ENCODE measurements at places on chromosomes 16 and 17.

DNA sequence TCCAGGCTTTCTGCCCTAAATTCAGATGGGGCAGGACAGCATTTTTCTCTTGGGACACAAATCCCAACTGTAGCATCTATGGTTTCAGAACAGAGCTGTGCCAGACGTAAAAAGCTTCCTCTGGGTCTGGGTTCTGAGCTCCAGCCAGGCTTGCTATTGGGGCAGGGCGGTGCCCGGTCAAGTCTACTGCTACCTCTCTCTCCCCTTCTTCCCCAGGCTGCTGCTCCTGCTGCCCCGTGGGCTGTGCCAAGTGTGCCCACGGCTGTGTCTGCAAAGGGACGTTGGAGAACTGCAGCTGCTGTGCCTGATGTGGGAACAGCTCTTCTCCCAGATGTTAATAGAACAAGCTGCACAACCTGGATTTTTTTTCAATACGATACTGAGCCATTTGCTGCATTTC lies 1.1 kb downstream of the MT1M start:
- peaks cover 43% of the 10 kb centered on the region for H3K27me3 ChIP-seq
- H3K36me3 ChIP-seq, result no peaks in the 10 kb centered on the region
- H3K4me3 ChIP-seq, result no peak overlapping the region
- DNase-seq, result no peak
- H3K4me1 ChIP-seq, result peaks cover 27% of the 10 kb centered on the region

DNA sequence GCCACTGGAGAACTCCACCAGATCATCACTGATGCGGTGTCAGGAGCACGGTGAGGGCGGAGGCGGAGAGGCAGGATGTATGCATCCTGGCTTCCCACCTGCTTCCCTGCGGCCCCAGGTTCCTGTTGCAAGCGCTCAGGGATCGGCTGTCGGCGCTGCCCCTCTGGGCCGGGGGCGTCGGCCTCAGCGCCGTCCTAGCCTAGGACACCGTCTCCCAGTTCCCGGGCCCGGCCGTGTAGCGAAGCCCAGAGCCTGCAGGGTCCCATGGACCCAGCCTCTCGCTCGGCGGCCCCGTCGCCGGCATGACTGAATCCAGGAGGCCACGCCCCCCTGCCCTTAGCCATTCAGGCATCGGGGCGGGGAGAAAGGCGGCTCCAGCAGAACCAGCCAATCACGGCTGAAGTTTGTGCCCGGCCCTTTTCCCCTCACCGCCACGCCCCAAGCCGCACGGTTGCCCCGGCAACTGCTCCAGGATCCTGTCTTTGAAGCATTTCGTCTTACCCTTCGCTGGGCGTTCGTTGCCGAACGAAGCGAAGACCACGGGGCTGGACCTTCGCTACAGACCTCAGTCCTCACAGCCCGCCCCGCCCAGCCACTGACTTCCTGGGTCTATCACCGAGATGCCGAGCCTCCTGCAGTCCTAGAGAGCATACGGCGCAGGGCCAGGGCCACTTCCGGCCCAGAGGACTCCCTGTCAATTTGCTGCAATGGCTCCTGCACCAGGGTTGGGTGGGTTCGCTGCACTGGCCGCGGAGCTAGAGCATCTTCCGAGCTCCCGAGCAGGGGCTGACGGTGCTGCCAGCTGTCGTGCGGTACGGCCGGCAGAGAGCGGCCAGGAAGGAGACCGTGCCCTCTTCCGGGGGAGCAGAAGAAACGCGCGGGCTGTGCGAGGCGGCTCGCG lies 10.6 kb upstream of the ZNF213 start:
- H3K27me3 ChIP-seq, result peaks cover 8% of the 10 kb centered on the region
- H3K36me3 ChIP-seq, result peaks cover 6% of the 10 kb centered on the region
- peak overlapping the region; percentile 96 for H3K4me3 ChIP-seq
- H3K27ac ChIP-seq, result peak overlapping the region; percentile 88
- peaks cover 21% of the 10 kb centered on the region for H3K4me1 ChIP-seq

DNA sequence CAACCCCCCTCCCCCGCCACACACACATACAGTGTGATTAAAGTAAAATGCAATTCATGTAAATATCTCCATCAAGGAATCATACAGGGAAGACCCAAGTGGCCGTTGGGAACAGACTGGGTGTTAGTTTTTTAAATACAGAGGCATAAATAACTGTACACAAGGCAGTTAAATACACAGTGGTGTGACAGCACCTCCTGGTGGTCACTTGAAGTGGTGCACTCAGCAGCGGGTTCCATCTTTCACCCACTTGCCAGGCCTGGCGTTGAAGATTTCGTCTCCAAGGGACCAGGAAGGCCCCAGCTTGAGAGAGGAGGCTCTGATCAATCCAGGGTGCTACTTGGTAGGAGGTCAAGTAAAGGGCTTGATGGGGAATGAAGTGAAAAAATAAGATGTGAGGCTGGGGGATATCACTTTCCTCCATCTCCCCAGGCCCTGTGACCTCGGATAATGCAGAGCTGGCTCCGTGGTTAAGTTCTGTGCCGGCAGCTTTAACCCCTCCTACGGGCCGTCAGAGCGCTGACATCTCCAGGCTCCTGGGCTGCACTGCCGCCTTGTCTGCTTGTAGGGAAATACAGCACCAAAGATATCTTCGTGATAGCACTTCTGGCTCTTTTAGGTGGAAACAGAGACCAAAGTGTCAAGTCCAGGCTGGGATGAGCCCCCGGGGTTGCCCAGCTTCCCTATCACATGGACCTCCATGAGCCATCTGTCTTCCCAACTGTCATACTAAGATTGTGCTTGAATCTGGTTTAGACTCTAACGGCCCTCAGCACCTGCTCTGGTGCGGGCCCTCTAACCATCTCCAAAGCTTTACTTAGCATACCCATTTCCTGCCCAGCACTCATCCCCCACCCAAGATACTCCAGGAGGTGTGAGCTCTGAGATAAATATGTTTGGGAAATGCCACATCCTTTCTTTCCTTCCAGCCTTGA lies 20.7 kb downstream of the LGALS9 start:
- no peaks in the 10 kb centered on the region for H3K36me3 ChIP-seq
- H3K27ac ChIP-seq, result no peak overlapping the region
- peak; percentile 42 for DNase-seq
- peaks cover 12% of the 10 kb centered on the region for H3K27me3 ChIP-seq
- H3K4me1 ChIP-seq, result no peaks in the 10 kb centered on the region

DNA sequence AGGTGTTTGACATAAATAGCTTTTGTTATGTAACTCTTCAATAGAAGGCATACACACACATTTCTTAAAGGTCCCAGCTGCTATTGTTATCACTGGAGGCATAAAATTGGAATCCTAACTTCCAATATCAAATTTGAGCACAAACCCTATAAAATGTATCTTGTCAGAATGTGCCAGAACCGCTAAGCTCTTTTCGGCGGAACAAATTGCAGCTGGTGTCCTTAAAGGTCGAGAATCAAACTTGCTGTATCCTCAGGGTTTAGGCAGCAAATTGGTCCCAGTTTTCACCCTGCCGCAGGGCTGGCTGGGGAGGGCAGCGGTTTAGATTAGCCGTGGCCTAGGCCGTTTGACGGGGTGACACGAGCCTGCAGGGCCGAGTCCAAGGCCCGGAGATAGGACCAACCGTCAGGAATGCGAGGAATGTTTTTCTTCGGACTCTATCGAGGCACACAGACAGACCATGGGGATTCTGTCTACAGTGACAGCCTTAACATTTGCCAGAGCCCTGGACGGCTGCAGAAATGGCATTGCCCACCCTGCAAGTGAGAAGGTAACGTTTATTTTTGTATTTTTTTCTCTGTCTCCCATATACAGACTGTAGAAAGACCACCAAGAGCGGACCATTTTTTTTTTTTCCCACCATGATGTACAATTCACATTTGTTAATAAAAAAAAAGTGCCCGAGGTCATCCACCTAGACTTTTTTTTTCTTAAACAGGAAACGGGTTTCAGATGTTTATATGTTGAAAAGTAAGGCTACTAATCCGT lies 297.1 kb downstream of the IRF8 start:
- no peaks in the 10 kb centered on the region for H3K36me3 ChIP-seq
- no peak overlapping the region for H3K27ac ChIP-seq
- no peak for DNase-seq

DNA sequence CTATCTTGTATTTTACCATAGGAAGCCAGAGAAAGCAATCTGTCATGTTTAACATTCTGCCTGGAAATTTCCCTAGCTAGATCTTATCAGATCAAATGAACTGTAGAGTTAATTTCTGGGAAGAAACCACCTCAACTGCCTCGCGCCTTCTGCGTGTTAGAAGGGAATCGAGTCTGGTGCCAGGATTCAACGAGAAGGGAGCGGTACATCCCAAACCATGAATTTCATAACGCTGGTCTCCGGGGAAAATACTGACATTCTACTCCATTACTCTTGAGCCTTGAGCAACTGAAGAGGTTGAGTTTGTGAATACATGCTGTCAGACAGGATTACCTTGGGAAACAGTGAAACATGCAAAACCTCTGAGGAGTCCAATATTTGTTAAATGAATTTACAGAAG lies 35.2 kb downstream of the MPHOSPH6 start:
- DNase-seq, result no peak
- H3K36me3 ChIP-seq, result peaks cover 17% of the 10 kb centered on the region
- no peak overlapping the region for H3K27ac ChIP-seq
- no peaks in the 10 kb centered on the region for H3K27me3 ChIP-seq
- no peak overlapping the region for H3K4me3 ChIP-seq

DNA sequence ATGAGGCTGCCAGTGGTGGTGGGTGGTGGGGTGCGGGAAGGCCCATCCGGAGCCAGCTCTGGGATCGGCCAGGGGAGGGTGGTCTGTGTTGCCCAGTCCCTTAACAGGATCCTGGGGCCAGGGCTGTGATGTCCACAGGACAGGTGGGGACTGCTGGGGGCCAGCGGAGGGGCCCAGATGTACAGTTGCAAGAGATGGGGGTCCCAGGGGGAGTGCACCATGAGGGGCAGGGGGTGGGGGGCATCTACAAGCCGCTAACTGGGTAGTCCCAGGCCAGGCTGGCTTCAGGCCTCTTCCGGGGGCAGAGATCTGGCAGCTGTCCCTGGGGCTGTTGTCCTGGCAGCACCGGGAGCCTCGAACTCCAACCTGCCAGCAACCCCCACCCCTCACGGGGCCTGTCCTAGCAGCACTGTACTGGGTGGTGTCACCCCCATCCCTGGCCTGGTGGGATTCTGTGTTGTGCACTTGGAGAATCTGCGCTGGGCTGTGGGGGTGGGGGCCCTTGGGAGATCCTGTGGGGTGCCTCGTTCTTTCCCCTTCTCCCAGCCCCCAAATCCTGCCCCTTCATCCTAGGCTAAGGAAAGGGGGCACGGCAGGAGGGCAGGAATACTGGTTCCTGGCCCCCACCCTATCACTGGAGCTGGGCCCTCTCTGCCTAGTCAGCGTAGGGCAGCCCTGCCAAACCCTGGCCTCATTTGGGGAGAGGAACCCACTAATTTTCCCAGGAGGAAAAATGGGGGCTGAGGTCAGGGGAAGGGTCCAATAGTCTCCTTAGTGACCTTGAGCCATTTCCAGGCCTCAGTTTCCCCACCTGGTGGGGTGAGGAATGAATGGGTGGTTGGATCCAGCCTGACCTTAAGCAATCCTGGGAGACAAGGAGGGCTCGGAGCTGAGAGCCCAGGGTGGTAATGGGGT lies 1.4 kb downstream of the MTSS2 start:
- peak overlapping the region; percentile 90 for H3K4me3 ChIP-seq
- H3K27me3 ChIP-seq, result peaks cover 3% of the 10 kb centered on the region
- H3K4me1 ChIP-seq, result peaks cover 41% of the 10 kb centered on the region
- no peaks in the 10 kb centered on the region for H3K36me3 ChIP-seq

- peak overlapping the region; percentile 76 for H3K27ac ChIP-seq
- peaks cover 7% of the 10 kb centered on the region for H3K36me3 ChIP-seq
- DNase-seq, result peak; percentile 55
- peak overlapping the region; percentile 19 for H3K4me3 ChIP-seq
Measured at GRCh38 chr16:17512636-17513220, 42.0 kb upstream of the XYLT1 start.

GRCh38 chr16:2854700-2855309 lies 3.2 kb downstream of the PRSS22 start:
- no peak overlapping the region for H3K27ac ChIP-seq
- H3K4me1 ChIP-seq, result peaks cover 6% of the 10 kb centered on the region
- H3K36me3 ChIP-seq, result peaks cover 9% of the 10 kb centered on the region
- no peak for DNase-seq

DNA sequence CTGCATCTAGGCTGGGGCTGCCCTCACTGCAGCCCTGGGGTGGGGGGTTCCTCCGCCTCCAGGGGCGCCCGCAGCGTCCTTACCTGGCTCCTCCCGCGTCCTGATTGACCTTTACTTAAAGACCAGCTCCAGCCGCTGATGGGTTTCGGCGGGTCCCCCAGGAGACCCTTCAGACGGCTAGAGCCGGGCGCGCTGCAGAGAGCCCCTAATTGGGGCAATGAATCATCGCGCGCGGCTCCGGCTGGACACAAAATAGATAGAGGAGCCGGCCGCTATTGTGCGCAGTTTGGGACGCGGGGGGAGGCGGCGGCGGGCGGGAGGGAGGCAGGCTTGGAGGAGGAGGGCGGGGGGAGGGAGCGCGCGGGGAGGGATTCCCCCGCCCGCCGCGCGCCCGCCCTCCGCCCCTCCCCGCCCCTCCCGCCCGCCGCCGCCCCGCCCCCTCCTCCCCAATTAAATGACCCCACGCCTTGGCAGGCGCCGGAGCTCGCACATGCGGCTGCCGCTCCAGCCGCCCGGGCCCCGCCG lies 56.5 kb upstream of the CIBAR2 start:
- H3K4me1 ChIP-seq, result peaks cover 44% of the 10 kb centered on the region
- H3K27me3 ChIP-seq, result peaks cover 11% of the 10 kb centered on the region
- H3K27ac ChIP-seq, result no peak overlapping the region
- peak overlapping the region; percentile 24 for H3K4me3 ChIP-seq
- peak; percentile 45 for DNase-seq

GRCh38 chr17:45230787-45231480 lies 9.2 kb downstream of the FMNL1 start:
- peak overlapping the region; percentile 29 for H3K27ac ChIP-seq
- H3K27me3 ChIP-seq, result peaks cover 6% of the 10 kb centered on the region
- H3K4me3 ChIP-seq, result no peak overlapping the region

- no peak overlapping the region for H3K4me3 ChIP-seq
- H3K4me1 ChIP-seq, result no peaks in the 10 kb centered on the region
- H3K27me3 ChIP-seq, result peaks cover 67% of the 10 kb centered on the region
- DNase-seq, result no peak
- no peak overlapping the region for H3K27ac ChIP-seq
- no peaks in the 10 kb centered on the region for H3K36me3 ChIP-seq
Measured at GRCh38 chr17:4643676-4644075, 2.2 kb upstream of the ALOX15 start.

- H3K36me3 ChIP-seq, result no peaks in the 10 kb centered on the region
- H3K27me3 ChIP-seq, result no peaks in the 10 kb centered on the region
- no peak overlapping the region for H3K4me3 ChIP-seq
- no peak for DNase-seq
- no peak overlapping the region for H3K27ac ChIP-seq
- peaks cover 5% of the 10 kb centered on the region for H3K4me1 ChIP-seq
Measured at GRCh38 chr16:88461331-88462269, 8.5 kb downstream of the ZFPM1 start.

DNA sequence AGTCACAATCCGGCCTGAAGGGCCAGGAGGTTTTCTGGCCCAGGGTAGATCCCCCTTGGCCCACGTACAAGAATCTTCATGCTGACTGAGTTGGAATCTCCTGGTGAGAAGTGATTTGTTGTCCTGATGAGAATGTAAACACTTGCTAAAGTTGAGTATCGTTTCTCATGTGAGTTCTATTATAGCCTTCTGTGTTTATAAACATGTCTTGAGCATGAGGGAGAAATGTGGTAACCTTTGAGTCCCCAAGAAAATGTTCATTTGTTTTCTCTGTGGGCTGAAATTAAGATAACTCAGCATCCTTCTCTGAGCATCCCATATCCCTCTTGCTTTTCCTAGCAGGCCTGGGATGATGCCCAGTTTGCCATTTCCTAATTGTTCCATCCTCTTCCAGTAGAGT lies 204.8 kb downstream of the FTO start:
- H3K27ac ChIP-seq, result no peak overlapping the region
- no peak for DNase-seq
- H3K4me3 ChIP-seq, result no peak overlapping the region
- peaks cover 19% of the 10 kb centered on the region for H3K4me1 ChIP-seq

GRCh38 chr17:80798595-80799537 lies 192.8 kb upstream of the CHMP6 start:
- H3K4me1 ChIP-seq, result peaks cover 5% of the 10 kb centered on the region
- no peak overlapping the region for H3K4me3 ChIP-seq
- H3K27me3 ChIP-seq, result peaks cover 1% of the 10 kb centered on the region
- no peak overlapping the region for H3K27ac ChIP-seq
